ENCODE measurements at places on chromosomes 5 and 9.

DNA sequence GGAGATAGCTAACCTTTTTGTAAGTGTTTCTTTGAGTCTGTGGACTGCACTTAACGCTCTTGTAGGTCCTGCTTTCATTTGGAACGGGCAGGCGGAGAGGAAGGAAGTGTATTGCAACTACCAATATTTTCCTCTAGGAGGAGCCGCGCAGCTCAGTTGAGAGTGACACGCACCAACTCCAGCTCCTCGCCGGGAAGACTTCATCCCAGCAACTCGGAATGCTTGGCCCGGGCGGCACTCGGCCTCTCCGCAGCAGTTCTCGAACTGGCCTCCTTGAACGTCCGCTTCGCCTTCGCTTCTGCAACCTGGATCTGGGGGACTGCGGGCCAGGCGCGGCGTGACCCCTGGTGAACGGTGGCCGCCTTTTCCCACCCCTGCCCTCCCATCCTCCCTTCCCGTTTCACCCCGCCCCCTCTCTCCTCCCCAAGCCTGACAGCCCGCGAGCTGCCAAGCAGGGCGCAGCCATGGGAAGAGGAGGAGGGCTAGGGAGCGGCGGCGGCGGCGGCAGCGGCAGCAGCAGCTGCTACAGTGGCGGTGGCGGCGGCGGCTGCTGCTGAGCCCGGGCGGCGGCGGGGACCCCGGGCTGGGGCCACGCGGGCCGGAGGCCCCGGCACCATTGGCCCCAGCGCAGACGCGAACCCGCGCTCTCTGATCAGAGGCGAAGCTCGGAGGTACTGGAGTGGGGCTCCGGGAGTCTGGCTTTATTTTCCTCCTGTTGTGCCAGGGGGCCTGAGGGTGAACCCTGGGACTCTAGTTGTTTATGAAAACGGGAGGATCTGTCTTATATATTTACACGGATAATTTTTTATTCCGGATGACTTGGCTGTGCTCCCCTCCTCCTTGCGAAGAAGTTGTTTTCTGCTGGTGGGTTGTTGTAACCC lies at the start of gene GHR:
Gene GHR (plus strand): TSS at position 155 of the 881 bp plus-strand sequence. CDS start 142,436 bp downstream, outside the sequence.
- DNase-seq, result peak; percentile 1

- DNase-seq, result no peak
Observed at GRCh38 chr9:105393576-105394344, 54.1 kb upstream of the FSD1L start.

DNA sequence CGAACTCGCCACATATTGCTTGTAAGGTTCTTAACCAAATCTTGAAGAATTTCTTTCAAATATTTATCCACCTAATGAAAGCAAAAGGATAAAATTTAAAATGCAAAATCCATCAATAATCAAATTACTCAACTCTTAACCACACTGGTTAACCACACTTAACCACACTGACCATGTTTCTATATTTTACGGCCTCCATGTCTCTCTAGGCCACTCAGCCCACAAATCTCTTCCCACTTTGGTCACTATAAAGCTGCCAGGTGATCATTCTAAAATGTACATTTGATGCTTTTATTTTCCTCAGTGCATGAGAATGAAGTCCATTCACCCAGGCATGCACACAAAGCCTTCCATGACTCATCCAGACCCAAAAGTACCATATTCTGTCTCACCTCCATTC lies 56.4 kb upstream of the OR2K2 start:
- no peak for DNase-seq

DNA sequence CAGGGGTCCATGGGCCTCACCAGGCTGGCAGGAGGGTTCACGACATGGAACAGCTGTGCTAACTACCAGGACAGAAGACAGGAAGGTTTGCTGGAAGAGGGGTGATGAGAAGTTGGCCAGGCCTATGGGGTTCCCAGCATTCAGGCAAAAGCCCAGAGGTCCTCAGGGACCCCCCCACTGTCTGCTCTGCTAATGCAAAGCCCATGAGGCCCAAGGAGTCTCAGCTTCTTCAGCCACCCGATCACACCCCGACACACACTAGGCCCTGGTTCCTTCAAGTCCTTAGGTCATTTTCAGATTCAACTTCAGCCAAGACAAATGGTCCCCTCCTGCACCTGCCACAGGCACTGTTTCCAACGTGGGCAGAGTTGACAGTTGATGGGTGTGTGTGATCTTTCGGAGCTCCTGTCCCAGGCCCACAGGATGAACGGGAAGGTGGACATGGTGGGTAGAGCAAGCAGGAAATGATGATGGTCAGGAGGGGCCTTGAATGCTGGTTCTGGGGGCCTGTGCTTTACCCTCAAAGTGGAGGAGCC lies 20.4 kb downstream of the ADAMTS2 start:
- DNase-seq, result no peak

DNA sequence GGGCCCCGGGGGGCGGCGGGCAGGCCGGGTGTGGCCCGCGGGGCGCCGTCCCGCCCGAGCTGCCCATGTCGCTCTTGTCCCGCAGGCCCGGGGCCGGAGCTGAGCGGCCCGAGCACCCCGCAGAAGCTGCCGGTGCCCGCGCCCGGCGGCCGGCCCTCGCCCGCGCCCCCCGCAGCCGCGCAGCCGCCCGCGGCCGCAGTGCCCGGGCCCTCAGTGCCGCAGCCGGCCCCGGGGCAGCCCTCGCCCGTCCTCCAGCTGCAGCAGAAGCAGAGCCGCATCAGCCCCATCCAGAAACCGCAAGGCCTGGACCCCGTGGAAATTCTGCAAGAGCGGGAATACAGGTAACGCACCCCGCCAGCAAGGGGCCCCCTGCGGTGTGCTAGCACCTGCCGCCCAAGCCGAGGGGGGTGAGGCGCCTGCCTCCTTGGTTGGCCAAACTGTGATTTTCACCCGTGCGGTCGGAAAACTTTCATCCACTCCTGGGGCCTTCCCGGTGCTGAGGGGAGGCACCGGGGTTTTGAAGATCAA lies 32.1 kb downstream of the SMARCA2 start:
- no peak for DNase-seq

DNA sequence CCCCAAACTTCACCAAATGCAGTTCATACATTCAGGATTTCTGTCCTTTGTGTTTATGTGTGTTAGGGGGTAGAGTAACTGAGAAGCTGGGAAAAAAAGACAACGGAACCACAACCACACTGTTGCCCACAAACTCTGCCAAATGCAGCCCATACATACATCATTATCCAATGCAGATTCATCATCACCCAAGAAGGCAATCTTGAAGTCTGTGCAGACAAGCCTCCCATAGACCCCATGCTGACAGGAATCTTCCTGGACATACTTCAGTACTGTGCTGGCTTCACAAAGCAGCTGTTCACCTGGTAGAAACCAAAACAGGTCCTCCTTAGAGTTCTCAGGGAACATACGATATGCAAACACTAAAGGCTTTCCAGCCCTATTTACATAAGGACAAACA lies 38.9 kb downstream of the MTMR12 start:
- DNase-seq, result no peak

GRCh38 chr9:136093995-136094881 lies 851 bp downstream of the NACC2 start:
- peak; percentile 42 for DNase-seq

- no peak for DNase-seq
Observed at GRCh38 chr5:83721953-83722901, 1.6 kb upstream of the HAPLN1 start.

- DNase-seq, result no peak
Observed at GRCh38 chr9:84404095-84404686, 63.6 kb upstream of the SLC28A3 start.

GRCh38 chr5:8491254-8491653 lies 622.3 kb downstream of the MTRR start:
- no peak for DNase-seq

DNA sequence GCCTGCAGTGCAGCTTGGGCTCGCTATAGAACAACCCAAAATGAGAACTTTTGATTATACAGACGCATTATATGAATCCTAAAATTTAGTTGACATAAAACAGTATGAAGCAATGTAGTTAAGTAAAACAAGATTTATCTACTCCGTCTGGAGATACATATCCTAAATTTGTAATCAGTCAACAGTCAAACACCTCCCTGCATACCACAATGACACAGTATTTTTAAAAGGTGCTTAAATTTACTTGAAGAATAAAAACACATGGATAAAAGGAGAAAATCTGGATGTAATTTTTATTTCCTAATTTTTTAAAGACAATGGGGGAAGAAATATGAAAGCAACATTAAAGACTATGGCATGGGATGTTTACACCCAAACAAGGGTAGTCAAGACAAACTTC lies 70.8 kb downstream of the PTBP3 start:
- no peak for DNase-seq
